ENCODE measurements at places on chromosomes 2 and 18.

- no peak for DNase-seq
Measured at GRCh38 chr2:74425523-74425922, 4.0 kb downstream of the WDR54 start.

DNA sequence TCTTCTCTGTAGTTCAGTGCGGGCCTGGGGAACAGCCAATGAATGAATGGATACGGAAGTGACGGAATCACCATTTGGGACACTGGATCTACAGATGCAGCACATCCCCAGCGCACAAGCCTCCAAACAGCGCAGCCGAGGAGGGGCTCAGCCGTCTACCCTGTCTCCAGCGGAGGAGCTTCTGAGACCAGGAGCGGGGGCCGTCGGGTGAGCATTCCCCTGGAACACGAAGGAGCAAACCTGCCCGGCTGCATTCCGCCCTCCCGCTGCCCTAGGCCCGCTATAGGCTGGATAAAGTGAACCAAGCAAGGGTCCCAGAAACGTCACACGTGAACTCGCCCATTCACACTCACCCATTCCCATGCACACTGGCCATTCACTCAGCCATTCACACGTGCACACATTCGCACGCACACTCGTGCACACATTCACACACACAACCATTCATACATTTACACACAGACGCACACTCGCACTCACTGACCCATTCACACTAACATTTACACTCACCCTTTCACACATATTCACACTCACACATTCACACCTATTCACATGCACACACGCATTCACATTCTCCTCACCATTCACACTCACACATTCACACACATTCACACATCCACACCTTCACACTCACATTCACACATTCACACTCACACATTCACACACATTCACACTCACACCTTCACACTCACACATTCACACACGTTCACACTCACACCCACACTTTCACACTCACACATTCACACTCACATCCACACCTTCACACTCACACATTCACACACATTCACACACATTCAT lies 63.4 kb downstream of the BIN1 start:
- no peak for DNase-seq

DNA sequence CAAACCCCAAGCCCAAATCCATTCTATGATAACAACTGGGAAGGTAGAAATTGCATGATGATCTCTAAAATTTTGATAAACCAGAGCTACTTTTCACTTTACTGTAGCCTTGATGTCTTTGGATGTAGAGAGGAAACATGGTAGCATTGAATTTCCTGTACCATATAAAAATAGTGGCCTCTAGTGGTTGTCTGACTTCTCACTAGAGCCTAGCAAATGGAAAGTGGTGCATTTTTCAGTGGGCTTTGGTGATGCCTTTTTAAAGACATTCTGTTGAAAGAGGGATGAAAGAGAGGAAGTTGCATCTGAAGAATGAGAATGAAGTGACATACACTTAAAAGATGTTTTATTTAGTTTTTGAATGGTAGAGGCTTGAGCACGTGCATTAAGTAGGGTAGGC lies 662.2 kb downstream of the XIRP2 start:
- no peak for DNase-seq

- no peak for DNase-seq
Measured at GRCh38 chr2:48080534-48081316, 174.4 kb upstream of the FBXO11 start.

- DNase-seq, result no peak
Measured at GRCh38 chr2:6915399-6915798, 1.8 kb upstream of the RNF144A start.

DNA sequence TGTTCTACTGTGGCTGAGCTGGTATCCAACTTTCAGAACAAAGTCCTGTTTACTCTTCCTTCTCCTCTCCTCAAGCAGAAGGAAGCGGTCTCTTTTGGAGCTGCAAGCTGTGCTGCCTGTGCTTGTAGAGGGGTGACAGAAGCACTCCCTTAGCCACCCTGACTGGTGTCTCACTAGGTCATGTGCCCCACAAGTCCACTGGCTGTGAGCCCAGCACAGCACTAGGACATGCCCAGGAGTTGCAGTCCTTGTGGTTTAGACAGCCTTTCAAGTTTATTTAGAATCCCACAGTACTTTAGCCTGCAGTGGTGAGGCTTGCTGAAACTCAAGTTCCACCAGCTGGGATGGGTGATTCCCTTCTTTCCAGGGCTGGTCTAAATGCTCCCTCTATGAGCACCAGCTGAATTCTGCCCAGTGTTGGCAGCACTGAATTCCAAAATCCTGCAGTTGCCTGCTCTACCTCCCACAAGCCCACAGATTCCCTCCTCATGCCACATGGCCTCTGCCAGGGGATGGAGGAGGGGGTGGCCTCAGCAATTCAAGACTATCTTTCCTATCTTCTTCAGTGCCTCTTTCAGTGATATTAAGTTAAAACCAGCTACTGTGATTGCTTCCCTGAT lies 61.2 kb downstream of the CCDC85A start:
- no peak for DNase-seq

DNA sequence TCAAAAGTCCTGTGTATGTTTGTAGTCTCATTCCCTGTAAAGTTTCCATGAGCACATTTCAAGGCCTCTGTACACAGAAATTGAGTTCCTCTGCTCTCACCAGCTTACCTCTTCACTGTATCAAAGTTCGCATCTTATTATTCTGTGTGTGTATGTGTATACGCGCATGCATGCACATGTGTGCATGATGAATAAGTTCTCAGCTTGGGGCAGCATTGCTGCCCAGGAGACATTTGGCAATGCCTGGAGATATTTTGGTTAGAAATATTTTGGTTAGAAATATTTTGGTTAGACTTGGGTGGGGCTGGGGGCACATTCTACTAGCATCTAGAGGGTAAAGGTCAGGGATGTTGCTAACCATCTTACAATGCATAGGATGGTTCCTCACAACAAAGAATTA lies 23.4 kb downstream of the TCF7L1 start:
- DNase-seq, result no peak

DNA sequence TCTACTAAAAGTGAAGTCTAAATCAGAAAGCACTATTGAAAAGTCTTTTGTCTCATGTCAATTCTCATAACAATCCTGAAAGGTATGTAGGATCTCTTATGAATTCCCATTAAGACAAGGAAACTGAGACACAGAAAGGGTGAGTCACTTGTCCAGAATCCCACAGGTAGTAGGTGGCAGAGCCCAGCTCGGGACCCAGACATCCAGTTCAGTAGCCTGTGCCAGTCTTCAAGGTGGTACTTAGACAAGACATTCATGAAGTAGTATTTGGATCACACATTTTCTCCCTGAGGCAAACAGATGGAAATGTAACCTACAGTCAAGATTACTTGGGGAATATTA lies 14.8 kb upstream of the PARD3B start:
- no peak for DNase-seq

DNA sequence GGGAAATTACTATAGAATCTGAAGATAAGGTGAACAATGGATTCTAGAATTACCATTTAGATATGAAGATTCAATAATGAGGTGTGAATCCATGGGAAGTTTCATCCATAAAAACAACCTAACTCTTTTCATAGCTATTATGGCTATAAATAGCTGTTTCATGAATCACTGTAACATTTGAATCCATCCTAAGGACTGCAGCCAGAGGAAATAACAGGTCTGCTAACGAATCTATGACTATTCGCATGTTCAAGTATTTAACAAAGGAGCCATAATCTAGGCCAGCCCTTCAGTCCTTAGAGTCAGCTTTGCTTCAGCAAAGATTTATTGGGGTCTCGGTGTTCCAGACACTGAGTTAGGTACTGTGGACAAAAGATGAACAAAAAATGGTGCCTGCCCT lies 87.1 kb downstream of the MYOM1 start:
- DNase-seq, result no peak

GRCh38 chr18:45441110-45441847 lies 174.0 kb upstream of the SLC14A2 start:
- DNase-seq, result no peak

- DNase-seq, result no peak
Measured at GRCh38 chr2:117958186-117958585, 55.7 kb downstream of the CCDC93 start.

DNA sequence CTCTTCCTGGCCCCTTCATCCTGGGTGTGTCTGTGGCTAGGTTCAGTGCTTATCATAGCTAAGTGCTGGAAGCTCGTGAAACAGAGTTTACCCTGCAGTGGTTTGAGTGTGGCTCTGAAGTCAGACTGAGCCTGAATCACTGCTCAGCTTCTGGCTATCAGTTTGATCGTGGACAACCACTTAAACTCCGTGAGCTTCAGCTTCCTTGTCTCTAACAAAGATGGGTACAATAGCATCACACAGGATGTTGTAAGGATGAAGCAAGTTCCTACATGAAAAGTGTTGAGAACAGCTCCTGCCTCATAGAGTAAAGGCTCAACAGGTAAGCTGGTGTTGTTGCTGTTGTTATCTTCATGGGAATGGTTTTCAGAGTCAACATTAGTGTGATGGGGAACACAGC lies 210.3 kb downstream of the CLIP4 start:
- no peak for DNase-seq

Measured in CD8-positive, alpha-beta memory T cell (primary cell).